Femur (tissue), 1 donor: ENCODE measurements at places on chromosomes 1 and 21.

DNA sequence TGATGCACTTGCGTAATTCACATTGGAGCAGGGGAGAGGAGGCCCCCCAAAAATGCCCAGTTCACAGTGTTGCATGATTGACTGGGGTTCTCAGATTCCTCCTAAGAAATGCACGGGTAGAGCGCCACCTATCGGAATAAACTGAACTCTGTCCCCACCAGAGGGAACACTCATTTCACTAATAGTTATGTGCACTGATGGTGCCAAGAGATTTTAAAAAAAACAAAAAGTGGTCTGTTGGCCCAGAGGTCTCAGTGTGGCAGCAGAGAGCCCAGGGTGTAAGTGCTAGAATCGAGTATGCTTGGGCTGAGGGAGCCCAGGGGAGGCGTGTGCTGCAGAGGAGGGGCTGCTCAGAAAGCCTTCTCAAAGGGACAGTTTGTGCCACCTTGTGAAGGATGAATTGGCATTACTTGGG lies 6.9 kb downstream of the PINK1 start:
- peak; percentile 62 for DNase-seq

GRCh38 chr1:68570871-68571270 lies 74.0 kb upstream of the DEPDC1 start:
- no peak for DNase-seq

GRCh38 chr1:42266253-42267135 lies 68.5 kb downstream of the FOXJ3 start:
- DNase-seq, result no peak

- no peak for DNase-seq
Observed at GRCh38 chr1:40795811-40796586, 12.4 kb downstream of the KCNQ4 start.

- DNase-seq, result peak; percentile 50
Observed at GRCh38 chr1:198556971-198557370, 16.5 kb upstream of the ATP6V1G3 start.

DNA sequence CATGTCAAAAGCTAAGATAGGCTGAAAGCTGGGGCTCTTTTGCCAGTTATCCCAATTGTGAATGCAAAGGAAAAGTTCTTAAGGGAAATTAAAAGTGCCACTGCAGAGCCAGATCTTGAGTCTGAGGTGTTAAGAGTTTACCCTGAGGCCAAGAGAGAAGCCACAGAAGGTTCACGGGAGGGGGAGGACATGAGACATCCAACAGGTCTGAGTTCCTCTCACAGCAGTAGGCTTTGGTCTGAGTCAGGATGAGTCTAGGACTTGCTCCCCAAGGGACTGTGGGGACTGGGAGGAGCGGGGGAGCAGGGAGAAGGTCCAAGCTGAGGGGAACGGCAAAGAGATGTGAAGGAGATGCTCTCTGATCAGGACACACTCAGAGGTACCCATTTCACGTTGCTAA lies 411.2 kb upstream of the CAMK1G start:
- no peak for DNase-seq

DNA sequence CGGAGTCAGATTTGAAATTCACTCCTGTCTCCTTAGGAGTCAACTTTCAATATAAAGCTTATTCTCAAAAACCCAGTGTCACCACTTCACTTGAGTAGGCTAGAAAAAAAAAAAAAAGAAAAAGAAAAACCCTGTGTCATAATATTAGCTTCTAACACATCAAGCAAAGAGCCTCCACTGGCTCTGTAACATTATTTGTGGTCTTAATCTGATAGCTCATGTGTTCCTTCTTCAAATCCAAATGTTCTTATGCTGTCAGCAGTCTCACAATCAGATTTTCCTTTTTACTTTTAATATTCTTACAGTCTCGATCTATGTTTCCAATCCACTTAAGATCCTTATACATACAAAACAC lies 26.1 kb upstream of the PSMG1 start:
- no peak for DNase-seq

GRCh38 chr1:65953170-65953569 lies 160.5 kb downstream of the PDE4B start:
- DNase-seq, result no peak

DNA sequence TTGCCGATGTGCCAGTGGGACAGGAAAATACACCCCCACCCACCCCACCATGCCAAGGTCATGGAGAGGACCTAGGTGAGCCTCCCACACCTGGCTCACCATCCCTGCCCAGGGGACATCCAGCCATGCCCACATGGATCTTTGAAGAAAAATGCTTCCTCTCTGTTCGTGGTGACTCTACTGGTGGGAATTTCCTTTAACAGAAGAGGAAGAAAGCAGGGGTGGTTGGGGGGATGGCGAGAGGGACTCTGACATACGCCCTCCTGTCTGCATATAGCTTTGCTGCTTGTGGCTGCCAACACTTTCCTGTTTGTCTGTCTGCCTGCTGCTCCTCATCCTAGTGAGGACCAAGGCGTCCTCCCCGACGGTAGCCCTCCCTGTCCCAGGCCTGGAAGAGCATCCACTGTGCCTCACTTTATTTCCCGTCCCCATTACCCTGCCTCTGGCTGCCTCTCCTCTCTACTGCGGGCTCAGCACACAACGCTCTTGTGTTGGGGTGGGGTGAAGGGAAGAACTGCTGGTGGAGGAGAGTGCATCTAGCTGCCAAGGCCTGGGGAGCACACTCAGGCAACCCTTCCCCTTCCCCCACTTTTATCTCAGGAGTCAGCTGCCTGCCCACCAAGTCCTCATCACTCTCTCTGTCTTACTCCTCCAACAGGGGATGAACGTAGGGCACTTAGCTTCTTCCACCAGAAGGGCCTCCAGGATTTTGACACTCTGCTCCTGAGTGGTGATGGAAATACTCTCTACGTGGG lies 2.5 kb downstream of the SEMA4A start:
- no peak for DNase-seq

DNA sequence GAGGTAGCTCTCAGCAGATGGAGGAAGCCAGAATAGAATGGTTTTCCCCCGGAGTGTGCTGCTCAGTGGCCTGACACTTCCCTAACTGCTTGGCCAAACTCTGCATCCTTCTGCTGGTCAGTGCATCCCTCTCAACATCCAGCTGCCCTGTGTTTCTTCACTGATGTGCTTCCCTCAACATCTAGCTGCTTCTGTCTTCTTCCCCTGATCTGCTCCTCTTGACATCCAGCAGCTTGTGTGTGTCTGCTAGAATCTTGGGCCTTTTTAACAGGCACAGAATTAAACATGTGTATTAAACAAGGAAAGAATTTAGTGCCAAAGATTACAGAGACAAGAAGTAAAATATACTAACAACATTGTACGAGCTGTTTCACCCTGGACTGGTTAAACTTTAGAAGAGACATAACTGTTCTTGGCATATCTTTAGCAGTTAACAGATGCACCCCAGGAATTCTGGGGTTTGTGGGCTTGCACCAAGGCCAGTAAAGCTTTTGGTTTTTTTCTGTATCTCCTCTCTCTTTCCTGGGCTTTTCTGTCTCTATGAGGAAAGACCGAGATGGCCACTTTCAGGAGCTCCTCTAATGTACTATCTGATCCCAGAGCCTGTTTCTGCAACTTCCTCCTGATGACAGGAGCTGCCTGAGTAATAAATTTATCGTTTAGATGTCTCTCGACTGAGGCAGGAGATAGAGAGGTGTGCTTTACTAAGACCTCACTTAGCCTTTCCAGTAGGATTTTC lies 34.8 kb upstream of the HSD3B1 start:
- DNase-seq, result no peak

DNA sequence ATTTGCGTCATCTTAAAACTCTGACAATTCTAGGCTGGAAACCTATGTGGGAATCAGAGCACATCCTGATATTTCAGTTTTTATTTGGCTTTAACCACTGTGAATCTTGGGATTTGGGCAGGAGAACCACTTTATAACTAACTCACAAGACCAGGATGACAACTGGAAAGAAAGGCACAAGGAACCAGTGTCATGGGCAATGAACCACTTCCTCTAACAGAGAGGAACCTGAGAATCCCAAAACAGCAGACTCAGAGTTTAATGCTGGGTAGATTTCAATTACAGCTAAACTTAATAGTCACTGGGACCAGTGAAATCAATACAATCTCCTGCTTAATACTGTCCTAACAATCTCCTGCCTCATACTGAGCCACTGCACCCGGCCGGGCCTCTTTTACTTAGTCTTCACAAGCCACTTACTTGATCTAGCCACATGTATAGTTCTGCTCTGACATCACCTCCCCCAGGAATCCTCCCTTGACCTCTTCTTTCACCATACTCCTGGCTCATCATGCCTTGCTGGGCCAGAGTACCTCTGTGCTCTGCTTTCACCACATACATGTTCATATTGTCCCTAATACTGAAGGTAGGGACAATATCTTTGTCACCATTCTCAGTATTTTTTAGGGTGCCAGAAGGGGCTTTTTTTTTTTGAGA lies 20.2 kb upstream of the SLFNL1 start:
- no peak for DNase-seq

GRCh38 chr1:34518146-34518699 lies 236.6 kb upstream of the GJB5 start:
- no peak for DNase-seq

- DNase-seq, result no peak
Observed at GRCh38 chr1:35644204-35644603, 2.9 kb upstream of the PSMB2 start.

DNA sequence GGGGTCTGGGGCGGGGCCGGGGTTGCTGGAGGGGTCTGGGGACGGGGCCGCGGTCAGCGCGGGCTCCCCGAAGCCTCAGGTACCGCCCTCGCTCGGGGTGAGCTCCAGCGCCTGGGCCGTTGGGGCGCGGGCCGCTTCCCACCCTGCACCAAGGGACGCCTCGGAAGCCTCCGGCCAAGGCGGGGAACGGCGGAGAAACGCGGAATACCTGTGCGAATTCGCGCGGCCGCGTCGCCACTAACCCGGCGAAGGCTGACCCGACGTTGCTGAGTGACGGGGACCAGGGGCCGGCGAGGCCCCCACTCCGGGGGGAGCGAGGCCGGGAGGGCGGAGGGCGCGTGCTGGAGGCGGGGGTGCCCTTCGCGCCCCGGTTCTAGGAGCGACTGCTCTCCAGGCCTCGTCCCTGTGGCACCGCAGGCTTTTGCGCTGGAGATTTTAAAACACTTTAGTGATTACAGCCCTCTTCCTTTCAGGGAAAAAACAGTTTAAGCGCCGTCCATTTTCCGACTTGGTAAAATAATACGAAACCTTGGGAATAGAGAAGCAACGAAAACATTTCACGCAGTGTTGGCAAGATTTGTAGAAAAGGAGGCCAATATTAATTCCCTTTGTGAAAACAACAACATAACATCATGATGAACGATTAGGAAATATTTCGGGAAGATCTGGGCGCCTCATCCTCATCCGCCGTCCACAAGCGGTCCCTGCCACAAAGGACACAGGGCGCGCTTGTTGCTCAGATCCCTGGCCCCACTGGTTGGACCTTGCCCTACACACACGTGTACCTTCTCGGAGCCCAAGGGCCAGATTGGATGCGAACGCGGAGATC lies 971 bp upstream of the GNG4 start:
- no peak for DNase-seq

DNA sequence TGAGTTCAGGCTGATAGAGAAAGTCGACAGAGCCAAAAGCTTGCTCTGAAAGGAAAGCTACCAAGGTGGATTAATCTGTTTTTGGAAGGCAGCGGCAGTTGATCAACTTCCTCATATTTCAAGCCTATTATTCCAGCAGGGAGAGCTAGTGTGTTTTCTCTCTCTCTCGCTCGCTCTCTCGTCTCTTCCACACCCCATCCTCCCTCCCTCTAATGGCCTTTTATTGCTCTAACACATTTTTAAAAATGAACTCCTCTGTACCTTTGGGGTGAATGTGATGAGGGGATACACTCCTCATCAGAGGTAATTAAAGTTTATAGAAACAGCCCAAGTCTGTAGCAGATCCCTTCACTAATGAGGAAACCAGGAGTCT lies 126.4 kb downstream of the CLIC6 start:
- DNase-seq, result no peak

- peak; percentile 47 for DNase-seq
Observed at GRCh38 chr1:37989361-37989930, 376 bp downstream of the SF3A3 start.

DNA sequence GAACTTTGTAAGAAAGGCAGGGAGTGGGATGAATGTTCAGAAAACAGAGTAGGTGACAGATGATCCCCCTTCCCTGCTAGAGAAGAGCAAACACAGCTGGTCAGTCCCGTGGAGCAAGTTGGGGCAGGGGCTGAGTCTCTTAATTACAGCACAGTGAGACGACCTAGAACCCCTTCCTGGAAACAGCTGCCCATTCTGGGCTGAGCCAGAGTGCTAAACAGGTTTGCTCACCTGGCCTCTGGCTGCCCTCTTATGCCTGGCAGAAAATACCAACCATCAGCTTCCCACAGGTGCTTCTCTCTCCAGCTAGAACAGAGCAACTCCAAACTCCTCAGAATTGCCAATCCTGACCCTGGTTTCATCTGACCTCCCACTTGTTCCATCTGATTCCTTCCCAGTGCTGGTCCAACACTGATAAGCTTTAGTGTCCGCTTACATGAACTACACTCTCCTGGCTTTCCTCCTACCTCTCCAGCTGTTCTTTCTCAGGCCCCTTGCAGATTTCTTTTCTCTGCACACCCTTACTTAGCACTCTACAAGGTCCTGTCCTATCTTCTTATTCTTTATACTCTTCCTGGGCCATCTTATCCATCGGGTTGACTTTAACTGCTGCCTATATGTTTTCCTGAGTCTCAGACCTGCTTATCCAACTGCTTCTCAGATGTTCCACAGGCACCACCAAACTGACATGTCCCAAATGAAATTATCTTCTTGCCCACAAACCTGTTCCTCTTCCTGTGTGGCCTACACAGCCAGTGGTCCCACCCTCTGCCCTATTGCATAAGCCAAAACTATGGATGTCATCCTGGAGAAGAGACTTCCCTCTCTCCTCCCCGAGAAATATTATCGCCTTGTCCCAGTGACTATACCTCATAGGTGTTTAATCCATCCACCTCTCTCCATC lies 22.6 kb upstream of the COL9A2 start:
- no peak for DNase-seq

GRCh38 chr1:18901952-18902522 lies 318 bp downstream of the ALDH4A1 start:
- DNase-seq, result peak; percentile 55

- DNase-seq, result no peak
Observed at GRCh38 chr1:86527306-86527705, 19.6 kb upstream of the CLCA4 start.

GRCh38 chr1:25744140-25744581 lies 55.8 kb upstream of the SELENON start:
- peak; percentile 87 for DNase-seq

GRCh38 chr1:115099693-115100050 lies 10.4 kb upstream of the TSPAN2 start:
- DNase-seq, result no peak

GRCh38 chr1:171438441-171438840 lies 46.9 kb upstream of the PRRC2C start:
- peak; percentile 65 for DNase-seq
